ENCODE measurements at places on chromosomes 11 and 22. TPM values are rescaled to one million over a fixed set of nuclear protein-coding genes. Genes with fewer than 3 reads are reported as not detected.

FGF19 gene
- total RNA-seq, result not detected

ATP5MG gene
- total RNA-seq, result 298 TPM

VPS37C gene
- 9.0 TPM for total RNA-seq

MRGPRX4 gene
- not detected for total RNA-seq

SLC25A45 gene
- total RNA-seq, result 16.1 TPM

MMP1 gene
- total RNA-seq, result not detected

KCNC1 gene
- total RNA-seq, result not detected

OR10A2 gene
- not detected for total RNA-seq

TMEM121B gene
- not detected for total RNA-seq

RAG1 gene
- 0.41 TPM for total RNA-seq

LRRC55 gene
- total RNA-seq, result not detected

SLC16A8 gene
- total RNA-seq, result 0.17 TPM

C1QTNF4 gene
- not detected for total RNA-seq

PGA5 gene
- total RNA-seq, result not detected

UPK3A gene
- total RNA-seq, result not detected

APOC3 gene
- total RNA-seq, result not detected

Measured in activated CD4-positive, alpha-beta memory T cell treated with anti-CD3 and anti-CD28 coated beads for 36 hours (primary cell).